ENCODE measurements at places on chromosomes 7 and 10. TPM values are rescaled to one million over a fixed set of nuclear protein-coding genes. Genes with fewer than 3 reads are reported as not detected.

DNA sequence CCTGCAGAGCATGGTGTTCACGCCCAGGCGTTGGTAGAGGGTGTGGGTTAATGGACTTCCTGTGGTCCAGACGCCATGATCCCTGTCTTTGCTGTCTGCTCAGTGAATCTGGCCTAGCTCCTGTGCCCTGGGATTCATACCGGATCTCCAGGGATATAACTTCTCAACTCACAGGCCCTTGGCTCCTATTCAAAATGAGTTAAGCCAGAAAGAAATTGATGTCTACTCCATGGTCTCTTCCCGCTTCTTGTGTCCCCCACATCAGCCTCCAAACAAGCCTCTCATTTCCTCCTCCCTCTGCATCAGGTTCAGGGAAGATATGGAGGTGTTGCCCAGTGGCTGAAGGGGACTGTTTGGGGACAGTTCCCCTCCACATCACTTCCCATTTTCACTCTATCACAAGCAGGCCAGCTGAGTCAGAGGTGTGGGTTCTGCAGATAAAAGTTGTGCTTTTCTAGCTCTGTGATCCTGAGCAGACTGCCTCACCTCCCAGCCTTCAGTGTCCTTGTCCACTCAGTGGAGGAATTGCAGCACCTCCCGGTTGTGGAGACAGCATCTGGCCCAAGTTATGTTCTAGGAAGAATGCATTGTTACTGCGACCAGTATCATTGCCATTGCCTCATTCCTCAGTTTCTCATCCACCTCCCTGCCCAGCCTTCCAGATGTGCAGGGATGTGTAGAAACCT, 22.5 kb downstream of the AKR1E2 start:
- DNase-seq = no peak

DNA sequence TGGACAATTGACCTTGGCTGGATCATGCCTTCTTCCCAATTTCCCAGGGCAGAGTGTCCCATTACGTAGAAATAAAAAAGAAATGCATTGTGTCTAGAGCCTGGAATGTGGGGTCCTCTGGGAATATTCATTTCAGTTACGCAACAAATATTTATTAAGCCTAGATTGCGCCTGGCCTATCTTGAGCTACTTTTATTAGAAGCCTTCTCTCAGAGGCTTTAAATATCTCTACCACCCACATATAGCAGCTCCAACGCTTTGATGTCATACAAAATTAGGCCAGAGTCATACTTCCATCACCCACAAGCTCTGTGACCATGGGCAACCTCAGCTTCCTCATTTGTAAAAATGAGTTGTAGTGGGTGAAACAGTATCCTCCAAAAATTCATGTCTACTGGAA, 24.9 kb upstream of the CARD11 start:
- DNase-seq = no peak

GRCh38 chr7:8015100-8015745, 46.6 kb downstream of the GLCCI1 start:
- no peak for DNase-seq

- DNase-seq = peak; percentile 58
Measured at GRCh38 chr7:7707806-7708205, 10.6 kb downstream of the RPA3 start.

DNA sequence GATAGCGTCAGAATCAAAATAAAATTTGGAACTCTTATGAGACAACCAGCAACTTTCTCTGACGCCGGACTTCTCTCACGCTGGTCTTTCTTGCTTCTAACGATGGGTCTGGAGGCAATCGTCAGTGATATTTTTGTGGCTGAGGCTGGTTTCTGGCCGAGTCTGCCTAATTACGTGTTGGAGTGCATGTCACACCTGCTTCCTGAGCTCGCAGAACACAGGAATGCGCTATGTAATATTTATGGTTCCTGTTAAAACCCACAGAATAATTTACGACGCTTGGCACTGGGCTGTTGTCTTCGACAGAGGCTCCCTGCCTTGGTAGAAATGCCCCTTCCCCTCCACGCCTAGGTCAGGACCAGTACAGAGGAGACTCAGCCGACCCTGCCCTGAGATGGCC, 64.9 kb downstream of the NPTX2 start:
- no peak for DNase-seq

GRCh38 chr10:31959461-31960173, 31.0 kb upstream of the ARHGAP12 start:
- no peak for DNase-seq

DNA sequence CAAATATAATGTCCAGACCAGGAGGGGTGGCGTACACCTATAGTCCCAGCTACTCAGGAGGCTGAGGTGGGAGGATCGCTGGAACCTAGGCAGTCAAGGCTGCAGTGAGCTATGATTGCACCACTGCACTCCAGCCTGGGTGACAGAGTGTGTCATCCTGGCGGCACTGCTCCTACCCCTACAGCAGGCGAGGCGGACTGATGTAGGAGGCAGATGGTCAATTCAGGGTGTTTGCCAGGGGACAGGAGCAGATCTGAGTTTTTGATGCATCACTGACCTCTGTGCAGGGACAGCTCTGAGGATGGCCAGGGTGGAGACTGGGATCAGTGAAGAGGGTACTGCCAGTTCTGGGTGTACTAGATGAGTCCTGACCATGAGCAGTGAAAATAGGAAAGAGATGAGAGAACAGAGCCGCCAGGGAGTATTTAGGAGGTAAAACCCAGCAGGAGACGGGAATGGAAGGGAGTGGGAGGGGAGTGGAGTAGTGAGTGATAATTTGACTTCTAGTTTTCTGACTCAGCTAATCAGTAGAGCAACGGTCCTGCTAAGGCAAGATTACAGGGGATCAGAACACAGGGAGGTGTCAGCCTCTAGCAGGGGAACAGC, 75.3 kb downstream of the HIP1 start:
- DNase-seq = no peak

CLDN4 gene
- 126 TPM for total RNA-seq

- DNase-seq = no peak
Measured at GRCh38 chr10:100586959-100587358, 51.2 kb downstream of the HIF1AN start.

SYT15 gene
- total RNA-seq = 0.13 TPM

GSDME gene
- total RNA-seq = 63.7 TPM

GRCh38 chr7:18638594-18639452, 143.3 kb downstream of the HDAC9 start:
- DNase-seq = peak; percentile 44

GRCh38 chr7:65449505-65449852, 75.8 kb downstream of the ZNF92 start:
- no peak for DNase-seq

GRCh38 chr7:110808361-110808760, 282.6 kb upstream of the LRRN3 start:
- DNase-seq = no peak

GRCh38 chr7:74542558-74543117, 88.9 kb downstream of the GTF2IRD1 start:
- peak; percentile 89 for DNase-seq

- DNase-seq = no peak
Measured at GRCh38 chr10:77422491-77423338, 214.9 kb downstream of the KCNMA1 start.

DNA sequence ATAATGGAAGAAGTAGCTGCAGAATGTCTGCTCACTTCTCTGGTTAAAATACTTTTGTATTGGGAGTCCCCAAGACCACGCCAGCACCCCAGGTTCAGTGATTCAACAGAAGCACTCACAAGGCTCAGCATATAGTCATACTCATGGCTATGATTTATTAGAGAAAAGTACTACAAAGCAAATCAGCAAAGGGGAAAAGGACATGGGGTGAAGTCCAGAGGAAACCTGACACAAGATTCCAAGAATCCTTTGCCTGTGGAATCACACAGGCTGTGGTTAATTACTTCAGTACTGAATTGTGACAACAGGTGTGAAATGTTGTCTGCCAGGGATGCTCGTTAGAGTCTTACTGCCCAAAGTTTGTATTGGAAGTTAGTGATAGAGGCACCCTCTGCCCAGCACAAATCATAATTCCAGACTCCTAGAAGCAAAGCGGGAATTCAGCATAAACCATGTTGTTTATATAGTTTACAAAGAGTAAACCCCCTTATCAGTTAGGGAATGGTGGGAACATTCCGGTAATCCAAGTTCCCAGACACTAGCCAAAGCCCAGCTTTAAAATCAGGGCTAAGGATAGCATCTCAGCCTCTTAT, 79.4 kb downstream of the HYCC1 start:
- peak; percentile 22 for DNase-seq

GRCh38 chr7:123538189-123538714, 3.9 kb upstream of the IQUB start:
- DNase-seq = peak; percentile 89

GRCh38 chr7:139370301-139370942, 10.7 kb downstream of the LUC7L2 start:
- DNase-seq = no peak

DNA sequence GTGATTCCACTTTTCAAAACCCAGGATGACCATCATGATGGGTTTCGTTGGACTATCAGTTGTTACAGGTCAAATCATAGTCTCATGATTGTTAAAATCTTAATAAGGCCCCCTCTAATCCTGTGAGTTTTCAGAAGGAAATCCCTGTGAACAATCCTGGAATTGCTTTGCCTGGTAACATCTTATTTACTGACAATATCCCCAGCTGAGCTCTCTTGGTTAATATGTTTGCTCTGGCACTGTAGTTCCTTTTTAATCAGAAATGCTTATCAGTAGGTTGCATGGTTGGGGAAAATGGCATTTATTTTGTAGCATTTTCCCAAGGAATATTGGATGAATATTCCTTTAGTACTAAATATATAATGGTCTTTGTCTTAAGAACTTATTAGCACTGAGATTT, 163.9 kb downstream of the TCF7L2 start:
- DNase-seq = no peak

- DNase-seq = peak; percentile 66
Measured at GRCh38 chr7:123847868-123848267, 2.9 kb downstream of the HYAL4 start.

CYP26A1 gene
- not detected for total RNA-seq

- DNase-seq = peak; percentile 25
Measured at GRCh38 chr7:109259151-109259550, 689.5 kb downstream of the DNAJB9 start.

- no peak for DNase-seq
Measured at GRCh38 chr10:60175441-60175971, 214.2 kb downstream of the ANK3 start.

WDFY4 gene
- under 0.01 TPM for total RNA-seq

DNA sequence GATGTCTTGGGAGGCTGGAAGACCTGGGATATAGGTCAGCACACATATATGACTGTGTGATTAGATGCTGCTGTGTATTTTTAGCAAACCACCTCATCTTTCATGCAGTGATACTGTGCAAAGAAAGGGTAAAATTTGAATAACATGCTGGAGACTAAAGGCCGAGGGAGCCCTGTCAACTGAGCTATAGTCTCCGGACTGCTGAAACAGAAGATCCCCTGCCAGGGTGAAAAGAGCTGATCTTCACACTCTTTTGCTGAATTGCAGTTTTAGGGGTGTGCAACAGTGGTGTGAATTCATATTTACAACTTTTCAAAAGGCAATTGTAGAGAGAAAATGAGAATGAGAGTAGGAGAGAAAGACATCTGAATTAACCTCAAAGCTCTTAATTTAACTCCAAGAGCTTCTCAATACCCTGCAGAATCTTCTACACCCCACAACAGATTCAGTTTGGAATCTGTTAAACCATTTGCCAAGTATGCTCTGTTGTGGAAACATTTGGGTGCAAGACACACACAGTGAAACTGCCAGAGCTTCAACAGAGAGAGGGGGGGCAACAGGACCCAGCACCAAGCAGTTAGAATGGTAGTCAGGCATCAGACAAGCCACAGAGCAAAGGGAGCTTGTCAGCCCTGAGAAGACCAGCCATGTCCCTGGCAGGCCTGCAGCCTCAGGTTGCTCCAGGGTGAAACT, 190.1 kb upstream of the STK17A start:
- DNase-seq = no peak

GRCh38 chr7:43456200-43456599, 126.7 kb upstream of the STK17A start:
- no peak for DNase-seq

UMAD1 gene
- total RNA-seq = 10.1 TPM

DNA sequence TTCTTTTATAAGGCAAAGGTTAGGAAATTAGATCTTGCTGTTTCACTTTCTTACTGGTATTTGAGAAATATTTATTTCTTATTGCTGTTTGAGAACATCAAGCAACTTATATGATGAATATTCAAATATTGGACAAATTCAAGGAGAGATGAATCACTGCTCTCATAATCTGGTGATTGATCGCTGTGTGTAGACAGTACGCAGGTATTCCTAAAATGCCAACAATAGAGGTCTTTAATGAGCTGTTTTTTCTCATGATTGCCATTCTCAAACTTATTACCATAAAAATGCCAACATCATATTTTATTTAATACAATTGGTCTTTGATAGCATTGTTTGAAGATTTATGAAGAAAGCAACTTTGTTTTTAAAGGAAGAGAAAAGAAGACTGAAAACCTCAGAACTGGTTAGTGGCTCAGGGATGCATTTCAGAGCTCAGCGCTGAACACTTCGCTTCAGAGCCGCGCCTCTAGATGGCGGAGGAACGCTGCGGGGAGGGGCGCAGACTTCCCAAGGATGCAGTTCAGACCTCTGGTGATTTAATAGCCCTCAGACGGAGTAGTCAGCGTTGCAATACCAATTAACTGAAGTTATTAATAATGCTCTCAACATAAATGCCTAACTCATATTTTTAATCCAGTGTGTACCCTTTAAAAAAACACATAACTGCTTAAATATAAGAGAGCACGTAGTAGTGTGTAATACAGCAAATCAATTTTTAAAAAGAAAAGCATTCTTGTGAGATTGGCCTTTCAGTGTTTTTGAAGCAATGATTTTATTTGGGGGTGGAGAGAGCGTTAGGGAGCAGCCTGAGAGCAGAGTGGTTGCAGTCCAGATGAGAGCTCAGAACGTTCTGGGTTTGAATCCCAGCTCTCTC, 38.5 kb upstream of the STEAP4 start:
- DNase-seq = peak; percentile 39

DNAJC12 gene
- total RNA-seq = 0.26 TPM

- no peak for DNase-seq
Measured at GRCh38 chr10:130003787-130004613, 39.9 kb upstream of the EBF3 start.

DNA sequence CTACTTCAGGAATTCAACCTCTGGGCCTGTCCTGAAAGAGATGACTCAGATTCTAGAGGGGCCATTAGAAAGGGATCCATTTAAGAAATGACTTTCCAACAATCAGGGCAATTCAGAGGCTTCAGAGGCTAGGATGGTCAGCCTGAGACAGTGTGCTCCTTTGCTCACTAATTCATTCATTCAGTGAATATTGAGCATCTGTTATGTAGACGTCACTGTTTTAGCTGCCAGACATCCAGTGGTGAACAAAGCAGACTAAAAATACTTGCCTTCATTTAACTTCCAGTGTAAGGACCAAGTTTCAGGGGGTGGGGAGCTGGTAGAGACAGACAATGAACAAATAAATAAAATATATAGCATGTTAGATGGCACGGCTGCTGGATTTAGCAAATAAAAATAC, 1.6 kb downstream of the KIAA1217 start:
- no peak for DNase-seq

GRCh38 chr10:116891208-116891607, 41.9 kb downstream of the ENO4 start:
- DNase-seq = peak; percentile 35

LLCFC1 gene
- not detected for total RNA-seq

SMIM30 gene
- total RNA-seq = 55.4 TPM
